ENCODE measurements at places on chromosomes 4 and X.
A peak's percentile ranks its signal among the peaks of the same experiment; 100 is the strongest.

- no peak for DNase-seq
Observed at GRCh38 chr4:139246166-139246565, 33.9 kb downstream of the MGARP start.

DNA sequence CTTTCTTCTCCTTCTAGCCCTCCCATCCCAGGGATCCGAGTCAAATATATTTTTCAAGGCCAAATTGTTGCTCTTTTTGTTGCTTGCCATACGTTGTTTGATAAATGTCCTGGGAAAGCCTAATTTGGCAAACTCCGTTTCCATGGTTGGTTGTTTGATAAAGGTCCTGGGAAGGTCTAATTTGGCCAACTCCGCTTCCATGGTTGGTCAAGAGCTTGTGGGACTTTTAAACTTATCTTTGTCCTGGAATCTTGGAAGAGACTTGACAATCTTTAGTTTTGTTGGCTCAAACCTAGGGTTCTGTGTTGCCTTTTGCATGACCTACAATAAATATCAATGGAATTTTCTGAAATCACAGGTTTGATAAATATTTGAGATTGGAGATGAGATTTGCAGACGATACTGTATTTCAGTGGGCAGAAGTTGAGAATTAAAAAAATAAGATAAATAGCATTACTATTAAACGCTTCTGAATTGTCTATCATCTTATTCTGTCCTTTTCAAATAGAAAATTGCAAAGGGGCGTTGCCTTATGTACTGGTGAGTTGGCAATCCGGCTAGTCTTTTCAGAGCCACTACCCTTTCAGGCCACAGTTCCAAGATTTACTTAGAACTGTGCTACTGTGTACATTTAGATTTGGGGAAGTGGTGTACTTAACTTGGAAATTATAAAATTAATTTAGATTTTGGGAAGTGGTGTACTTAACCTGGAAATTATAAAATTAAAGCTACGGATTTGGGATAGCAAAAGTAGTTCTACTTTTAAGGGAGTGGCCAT lies 804 bp downstream of the OSTC start:
- DNase-seq, result no peak

DNA sequence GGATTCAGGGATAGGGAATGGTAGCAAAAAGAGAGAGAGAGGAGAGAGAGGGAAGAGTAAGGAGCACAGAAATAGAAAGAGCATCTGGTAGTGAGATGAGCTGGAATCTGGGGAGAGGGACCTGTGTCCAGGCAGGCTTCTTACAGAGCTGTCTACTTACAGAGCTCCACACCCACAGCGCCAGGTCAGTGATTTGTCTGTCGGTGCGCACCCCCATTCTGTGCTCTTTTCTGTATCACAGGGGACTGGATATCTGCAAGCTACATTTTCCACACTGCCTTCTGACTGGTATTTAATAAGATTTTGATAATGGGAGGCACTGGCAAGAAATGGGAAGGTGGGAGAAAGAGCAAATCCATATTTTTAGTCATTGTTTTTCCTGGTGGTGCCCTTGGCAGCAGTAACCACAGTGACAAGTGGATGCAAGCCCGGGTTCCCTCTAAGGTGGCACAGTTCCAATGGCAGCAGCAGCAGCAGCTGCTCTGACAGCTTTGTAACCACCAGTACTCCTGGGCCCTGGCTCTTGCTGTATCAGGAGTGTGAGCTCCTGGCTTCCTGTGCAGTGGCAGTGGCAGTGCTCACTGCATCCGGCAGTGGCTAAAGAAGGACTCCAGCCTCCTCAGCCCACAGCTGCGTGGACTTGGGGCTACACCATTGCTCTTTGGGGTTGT lies 300.5 kb downstream of the TRIML1 start:
- no peak for DNase-seq

DNA sequence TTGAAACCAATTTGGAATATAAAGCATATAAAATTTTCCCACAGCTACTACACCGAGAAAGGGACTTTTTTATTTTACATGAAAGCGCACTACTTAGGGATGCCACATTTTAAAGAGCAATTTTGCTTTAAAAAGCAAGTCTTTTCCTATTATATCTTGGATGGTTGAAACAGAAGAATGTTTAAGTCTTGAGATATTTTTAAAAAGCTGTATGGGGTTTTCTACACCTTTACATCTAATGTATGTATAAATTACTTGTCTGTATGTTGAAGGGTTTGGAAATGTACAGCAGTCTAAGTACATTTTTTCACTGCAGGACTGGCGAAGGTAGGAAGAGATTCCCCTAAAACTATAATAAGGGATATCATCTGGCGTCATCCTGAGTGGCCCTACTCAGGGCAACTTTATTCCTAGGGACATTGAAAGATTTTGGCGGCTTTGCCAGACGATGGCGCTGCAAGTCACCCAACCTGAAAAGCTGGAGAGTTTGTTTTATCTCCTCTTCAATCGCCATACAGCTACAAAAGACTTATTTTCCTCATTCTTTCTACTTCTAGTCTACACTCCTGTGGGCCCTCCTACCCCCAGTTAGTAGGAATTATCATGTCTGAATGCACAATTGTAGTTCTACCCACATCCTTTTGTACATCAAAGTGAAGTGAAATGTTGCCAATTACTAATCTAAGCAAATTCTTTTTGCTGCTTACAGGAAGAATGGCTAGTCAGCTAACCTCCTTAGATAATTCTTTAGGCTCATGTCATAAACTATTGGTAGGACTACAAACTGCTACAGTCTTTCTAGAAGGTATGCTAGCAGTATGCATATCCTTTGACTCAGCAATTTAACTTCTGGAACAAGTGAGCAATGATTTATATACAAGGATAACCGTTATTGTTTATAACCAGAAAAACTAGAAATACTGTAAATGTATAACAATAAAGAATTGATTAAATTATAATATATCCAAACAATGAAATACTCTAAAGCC lies 782 bp upstream of the NEK1 start:
- peak; percentile 33 for DNase-seq

DNA sequence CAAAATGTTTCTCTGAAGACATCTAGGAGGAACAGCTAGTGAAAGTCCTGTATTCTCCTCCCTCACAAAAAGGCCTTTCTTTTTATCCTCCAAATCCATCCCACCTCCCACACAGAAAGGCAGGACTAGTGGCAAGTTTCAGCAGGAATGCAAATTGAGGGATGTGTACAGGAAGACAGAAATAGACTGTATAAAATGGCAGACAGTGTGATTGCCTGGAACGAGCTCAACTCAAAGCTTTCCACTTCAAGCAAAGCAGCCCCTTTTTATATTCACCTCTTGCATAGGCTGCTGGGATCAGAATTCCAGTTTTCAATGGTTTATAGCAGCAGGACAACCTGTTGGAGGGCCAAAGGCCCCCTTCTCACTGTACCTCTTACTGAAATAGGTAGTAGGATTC lies 57.5 kb downstream of the DCX start:
- DNase-seq, result no peak

DNA sequence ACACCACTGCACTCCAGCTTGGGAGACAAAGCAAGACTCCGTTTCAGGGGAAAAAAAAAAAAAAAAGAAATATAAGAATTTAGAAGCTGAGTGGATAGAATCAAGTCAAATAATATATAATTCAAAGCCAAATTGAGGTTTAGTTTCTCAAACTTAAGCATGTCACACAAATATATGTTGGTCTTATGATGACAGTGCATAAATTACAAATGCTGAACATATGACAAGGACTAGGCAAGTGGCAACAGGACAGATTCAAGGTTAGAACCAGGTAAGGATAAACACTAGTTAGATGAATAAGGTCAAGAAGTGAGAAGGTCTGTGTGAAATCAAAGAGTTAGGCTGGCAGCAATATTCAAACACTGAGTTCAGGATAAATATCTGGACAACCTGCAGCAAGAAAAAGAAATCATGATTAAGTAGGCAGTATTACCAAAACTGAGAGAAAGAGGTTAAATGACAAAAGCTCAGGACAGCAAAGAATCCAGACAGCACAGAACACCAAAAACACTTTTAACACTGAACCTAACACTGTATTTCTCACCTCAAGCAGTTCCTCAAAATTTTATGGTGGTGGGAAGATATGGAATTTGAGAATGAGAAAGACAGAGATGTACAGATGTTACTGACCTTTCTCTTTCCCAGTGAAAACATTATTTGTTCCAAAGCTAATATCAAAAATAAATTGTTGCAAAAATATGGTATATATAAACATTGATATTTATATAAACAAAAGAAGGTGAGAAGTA lies 45.4 kb downstream of the ANKRD17 start:
- no peak for DNase-seq

GRCh38 chrX:18065956-18066355 lies 154.7 kb downstream of the BEND2 start:
- no peak for DNase-seq

DNA sequence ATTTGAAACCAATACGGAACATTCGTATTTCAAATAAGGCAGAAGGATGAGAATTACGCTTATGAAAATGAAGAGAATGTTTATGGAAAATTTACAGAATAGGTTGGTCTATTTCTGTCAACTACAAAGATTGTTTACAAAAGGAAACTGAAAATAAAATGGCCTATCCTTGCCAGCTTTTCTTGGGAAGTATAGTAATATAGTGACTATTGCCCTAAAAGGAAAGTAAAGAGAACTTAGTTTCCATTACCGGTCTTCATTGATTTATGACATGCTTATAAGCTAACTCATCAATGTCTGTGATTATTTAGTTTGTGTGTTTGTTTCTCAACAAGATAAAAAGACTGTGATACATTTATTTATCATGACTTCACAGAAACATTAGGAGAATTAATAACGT lies 2.9 kb upstream of the SPRY1 start:
- no peak for DNase-seq

DNA sequence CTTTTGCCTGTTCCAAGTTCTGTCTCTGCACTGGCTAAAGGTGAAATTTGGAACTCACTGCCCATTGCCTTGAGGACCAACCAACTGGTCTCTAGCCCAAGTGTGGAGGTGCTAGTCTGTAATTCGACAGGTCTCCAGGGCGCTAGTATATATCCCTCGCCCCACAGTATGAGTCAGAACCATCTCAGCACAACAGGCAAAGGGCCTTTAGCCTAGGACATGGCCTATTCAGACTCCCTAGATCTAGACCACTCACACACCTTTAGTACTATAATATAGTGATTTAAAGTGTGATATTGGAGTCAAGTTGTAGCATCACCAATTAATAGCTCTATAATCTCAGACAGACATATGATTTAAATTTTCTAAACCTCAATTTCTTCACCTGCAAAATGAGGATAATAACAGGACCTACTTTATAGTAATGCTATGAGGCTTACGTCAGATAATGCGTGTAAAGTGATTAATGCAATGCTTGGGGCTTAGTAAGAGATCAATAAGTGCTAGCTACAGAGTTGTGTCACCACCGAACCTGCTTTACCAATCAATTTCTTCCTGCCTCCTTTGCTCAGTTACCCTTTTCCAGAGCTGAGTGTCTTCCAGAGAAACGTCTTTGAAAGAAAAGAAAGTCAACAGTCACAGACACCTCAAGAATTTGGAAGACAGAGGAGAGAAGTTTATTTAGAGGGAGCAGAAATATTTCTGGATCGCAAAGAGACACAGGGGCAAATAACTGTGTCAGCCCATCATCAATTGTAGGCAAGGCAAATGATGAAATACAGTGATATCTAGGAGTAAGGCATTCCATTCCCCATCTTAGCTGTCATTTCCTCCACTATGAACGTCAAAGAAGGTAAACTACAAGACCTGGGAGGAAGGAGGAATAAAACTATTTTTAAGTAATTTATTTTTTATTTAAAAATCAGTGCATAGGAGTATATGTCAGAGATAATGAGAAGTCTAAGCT lies 2.3 kb downstream of the NOX1 start:
- DNase-seq, result no peak

GRCh38 chr4:8372506-8372905 lies 68.0 kb downstream of the ACOX3 start:
- DNase-seq, result no peak

DNA sequence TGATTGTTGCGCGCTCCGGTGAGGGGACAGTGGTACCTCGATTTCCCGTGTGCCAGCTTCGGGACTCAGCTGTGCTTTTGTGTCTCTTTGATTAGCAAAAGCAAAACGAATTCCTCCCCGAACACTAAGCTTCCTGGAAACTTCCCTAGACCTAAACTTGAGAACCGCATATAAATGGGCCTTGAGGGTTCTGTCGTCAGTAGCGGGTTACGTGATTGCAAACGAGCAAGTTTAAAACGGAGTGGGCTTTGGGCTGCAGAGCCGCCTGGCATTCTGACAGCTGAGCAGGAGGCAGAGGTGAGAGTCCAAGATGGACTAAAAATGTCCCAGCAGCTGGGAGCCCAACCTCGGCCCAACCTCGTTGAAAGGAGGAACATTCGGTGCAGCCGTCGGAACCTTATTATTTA lies 1.2 kb upstream of the TAPT1 start:
- no peak for DNase-seq

GRCh38 chr4:29551821-29552220 lies 1168.3 kb upstream of the PCDH7 start:
- no peak for DNase-seq

- DNase-seq, result no peak
Observed at GRCh38 chrX:138858951-138859350, 147.4 kb upstream of the FGF13 start.

DNA sequence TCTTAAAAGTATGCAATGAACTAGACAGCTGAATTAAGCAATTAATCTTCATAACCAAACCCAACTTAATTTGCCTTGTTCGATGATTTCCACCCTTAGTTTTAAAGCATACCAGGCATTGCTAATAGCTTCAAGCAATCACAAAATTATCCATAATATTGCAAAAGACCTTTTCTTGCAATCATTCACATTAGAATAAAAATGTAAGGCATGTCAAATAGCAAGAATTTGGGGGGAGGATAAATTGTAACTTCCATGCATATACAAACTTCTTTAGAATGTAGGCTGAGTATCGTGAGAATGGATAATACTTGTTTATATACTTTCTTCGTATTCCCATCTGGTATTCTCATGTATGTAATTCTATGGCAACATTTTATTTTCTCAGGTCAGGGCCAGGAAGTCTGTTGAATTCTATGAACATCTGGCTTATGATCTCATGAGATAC lies 28.7 kb upstream of the BMP2K start:
- DNase-seq, result no peak

GRCh38 chrX:16113978-16114565 lies 9.3 kb upstream of the GRPR start:
- DNase-seq, result no peak

- DNase-seq, result peak; percentile 32
Observed at GRCh38 chrX:23756165-23756564, 13.1 kb upstream of the ACOT9 start.

- DNase-seq, result no peak
Observed at GRCh38 chr4:168353746-168354145, 35.2 kb upstream of the DDX60 start.

GRCh38 chr4:142339053-142339452 lies 507.0 kb downstream of the INPP4B start:
- DNase-seq, result no peak

GRCh38 chr4:188485906-188486305 lies 346.7 kb downstream of the TRIML1 start:
- DNase-seq, result no peak

GRCh38 chrX:38560776-38561125 lies 591 bp upstream of the TSPAN7 start:
- no peak for DNase-seq

DNA sequence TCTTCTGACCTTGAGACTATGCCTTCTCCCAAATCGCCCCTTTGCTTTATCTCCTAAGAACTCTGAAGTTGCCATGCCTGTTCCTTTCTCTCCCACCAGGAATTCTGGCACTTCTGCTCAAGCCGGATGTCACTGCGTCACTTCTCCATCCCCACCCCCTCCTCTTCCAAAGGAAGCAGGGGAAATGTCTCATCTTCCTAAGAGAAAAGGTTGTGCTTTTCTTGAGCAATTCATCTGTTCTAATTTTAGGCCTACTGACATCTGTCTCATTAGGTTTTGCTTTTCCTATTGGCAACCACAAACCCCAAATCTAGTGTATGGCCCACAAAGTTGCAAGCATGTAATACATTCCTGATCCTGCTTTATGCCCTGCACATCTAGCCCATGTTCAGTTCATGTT lies 163.1 kb upstream of the PLAC1 start:
- no peak for DNase-seq

Data from stimulated activated CD4-positive, alpha-beta T cell treated with anti-CD3 and anti-CD28 coated beads, Interleukin-1b, Interleukin-23, amount 100 ng/mL, for 1 hour (primary cell).